ENCODE measurements at places on chromosomes 5 and 9. TPM values are rescaled to one million over a fixed set of nuclear protein-coding genes. Genes with fewer than 3 reads are reported as not detected.
A peak's percentile ranks its signal among the peaks of the same experiment; 100 is the strongest.

Gene ROR2
- 12.5 TPM for polyA plus RNA-seq

Gene PCDHB13
- not detected for polyA plus RNA-seq

Gene CTSV
- polyA plus RNA-seq = 0.12 TPM

Gene ANP32B
- polyA plus RNA-seq = 331 TPM

Gene SRD5A1
- 13.7 TPM for polyA plus RNA-seq

GRCh38 chr9:133793471-133793870 lies 55.3 kb upstream of the SARDH start:
- H3K27ac ChIP-seq = no peak overlapping the region
- peaks cover 55% of the 10 kb centered on the region for H3K27me3 ChIP-seq
- no peaks in the 10 kb centered on the region for H3K36me3 ChIP-seq
- peaks cover 15% of the 10 kb centered on the region for H3K4me1 ChIP-seq

DNA sequence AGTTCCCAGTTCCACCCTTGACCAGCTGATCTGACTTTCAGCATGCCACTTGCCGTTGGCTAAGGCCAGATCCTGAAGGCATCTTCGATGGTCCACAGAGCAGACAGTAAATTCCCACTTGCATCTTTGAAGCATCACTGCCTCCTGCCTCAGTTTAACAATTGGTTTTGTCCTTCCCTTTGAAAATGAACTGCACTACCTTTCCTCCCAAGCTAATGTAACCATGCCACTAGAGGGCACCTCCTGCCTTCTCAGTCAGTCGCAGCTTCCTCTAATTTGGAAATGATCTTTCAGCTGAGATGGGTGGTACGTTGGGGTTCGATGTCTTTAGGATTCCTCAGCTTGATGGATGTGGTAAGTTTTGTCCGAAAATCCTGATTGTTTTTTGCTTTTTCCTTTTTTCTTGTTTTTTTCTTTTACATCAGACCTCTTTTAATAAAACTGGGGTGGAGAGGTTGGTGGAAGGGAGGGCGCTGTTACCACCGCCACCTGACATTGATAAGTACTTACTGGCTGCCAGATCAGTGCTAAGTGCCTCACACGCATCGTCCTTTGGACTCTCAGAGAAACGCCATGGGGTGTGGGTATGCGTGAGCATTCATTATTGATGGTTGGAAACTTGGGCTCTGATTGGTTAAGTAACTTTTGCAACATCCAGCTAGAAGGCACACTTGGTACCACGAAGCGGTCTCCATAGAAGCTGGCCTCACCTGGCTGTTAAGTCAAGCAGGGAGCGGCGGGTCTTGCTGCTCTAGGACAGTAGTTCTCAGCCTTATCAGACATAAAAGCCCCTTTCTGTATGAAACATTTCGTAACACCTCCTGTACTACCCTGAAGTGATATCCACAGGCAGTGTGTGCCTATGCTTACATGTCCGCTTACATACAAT lies 16.9 kb downstream of the PTTG1 start:
- no peaks in the 10 kb centered on the region for H3K36me3 ChIP-seq
- peaks cover 14% of the 10 kb centered on the region for H3K4me1 ChIP-seq
- peak overlapping the region; percentile 33 for H3K4me3 ChIP-seq
- H3K27ac ChIP-seq = no peak overlapping the region
- peak; percentile 62 for DNase-seq

- peaks cover 61% of the 10 kb centered on the region for H3K36me3 ChIP-seq
- no peak overlapping the region for H3K27ac ChIP-seq
- no peak for DNase-seq
- H3K4me1 ChIP-seq = peaks cover 5% of the 10 kb centered on the region
- H3K4me3 ChIP-seq = no peak overlapping the region
- no peaks in the 10 kb centered on the region for H3K27me3 ChIP-seq
Measured at GRCh38 chr9:33131790-33132772, 35.1 kb downstream of the B4GALT1 start.

- no peaks in the 10 kb centered on the region for H3K27me3 ChIP-seq
- no peak overlapping the region for H3K4me3 ChIP-seq
- no peak for DNase-seq
Measured at GRCh38 chr5:169281625-169282024, 19.3 kb downstream of the SLIT3 start.

DNA sequence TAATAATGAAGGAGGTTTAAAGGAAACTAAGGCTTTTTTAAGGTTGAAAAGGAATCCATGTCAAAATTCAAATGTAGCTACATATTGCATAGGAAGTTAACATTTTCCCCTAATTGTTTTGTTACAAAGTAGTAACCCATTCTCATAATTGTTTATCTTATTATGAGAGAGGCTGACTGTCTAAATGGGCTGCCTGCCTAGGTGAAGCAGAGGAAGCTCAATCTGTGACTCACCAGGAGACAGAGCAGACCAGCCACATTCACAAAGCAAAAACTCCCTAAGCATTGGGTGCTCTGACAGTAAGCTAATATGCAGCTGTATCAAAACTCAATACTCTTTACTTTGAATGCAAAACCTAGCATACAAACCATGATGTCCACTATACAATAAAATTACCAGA lies 208.5 kb downstream of the ROR2 start:
- H3K27ac ChIP-seq = no peak overlapping the region
- H3K27me3 ChIP-seq = no peaks in the 10 kb centered on the region
- no peak overlapping the region for H3K4me3 ChIP-seq
- no peaks in the 10 kb centered on the region for H3K4me1 ChIP-seq
- DNase-seq = no peak

DNA sequence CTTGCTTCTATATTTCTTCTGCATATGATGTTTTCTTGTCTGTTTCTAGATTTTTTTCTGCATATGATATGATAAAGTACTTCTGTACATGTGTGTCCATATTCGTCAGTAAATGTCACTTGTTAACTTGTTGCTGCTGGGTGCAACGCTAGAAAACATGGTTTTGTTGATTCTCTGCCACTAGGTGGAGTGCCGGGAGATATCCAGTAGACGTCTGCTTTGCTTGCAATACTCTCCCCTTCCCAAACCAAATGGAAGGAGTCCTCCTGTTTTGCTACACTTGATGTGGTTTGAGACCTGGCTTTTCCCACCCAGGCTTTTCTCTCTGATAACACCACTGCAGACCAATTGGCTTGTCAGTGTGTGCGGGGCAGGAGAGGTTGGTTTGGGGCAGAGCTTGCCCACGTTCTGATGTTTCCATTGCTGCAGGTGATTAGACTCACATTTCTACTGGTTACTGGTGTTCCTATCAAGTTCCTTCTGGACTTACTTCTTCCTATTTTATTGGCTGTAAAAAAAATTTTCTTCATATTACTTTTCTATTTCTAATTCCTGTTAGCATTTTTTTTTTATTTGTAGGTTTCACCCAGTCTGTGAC lies 900.0 kb upstream of the CDH10 start:
- H3K4me1 ChIP-seq = no peaks in the 10 kb centered on the region
- no peaks in the 10 kb centered on the region for H3K27me3 ChIP-seq
- DNase-seq = peak; percentile 27
- no peaks in the 10 kb centered on the region for H3K36me3 ChIP-seq

- no peaks in the 10 kb centered on the region for H3K36me3 ChIP-seq
- no peak overlapping the region for H3K27ac ChIP-seq
- no peaks in the 10 kb centered on the region for H3K4me1 ChIP-seq
- H3K4me3 ChIP-seq = no peak overlapping the region
- H3K27me3 ChIP-seq = no peaks in the 10 kb centered on the region
Measured at GRCh38 chr5:126248611-126249010, 174.6 kb upstream of the GRAMD2B start.

DNA sequence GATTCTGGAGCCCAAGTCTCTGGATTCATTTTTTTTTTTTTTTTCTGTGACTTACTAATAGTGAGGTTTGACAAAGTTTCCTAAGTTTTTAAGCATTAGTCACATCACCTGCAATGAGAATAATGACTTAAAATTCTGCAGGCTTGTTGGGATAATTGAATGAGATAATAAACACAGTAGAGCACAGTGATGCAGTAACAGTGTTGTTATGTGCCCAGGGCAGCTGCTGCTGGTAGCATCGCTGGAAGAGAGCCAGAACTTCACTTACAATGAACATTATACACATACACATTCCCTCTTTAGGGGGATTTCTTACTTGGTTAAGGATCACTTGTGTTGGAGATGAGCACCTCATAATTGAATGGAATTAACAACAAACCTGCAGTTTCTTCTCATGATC lies 78.9 kb downstream of the ALDH7A1 start:
- H3K27me3 ChIP-seq = no peaks in the 10 kb centered on the region
- no peaks in the 10 kb centered on the region for H3K36me3 ChIP-seq
- DNase-seq = no peak

All from K562 (cell line).